Activated CD4-positive, alpha-beta T cell treated with anti-CD3 and anti-CD28 coated beads for 36 hours (primary cell): ENCODE measurements at places on chromosomes 2 and 18.

DNA sequence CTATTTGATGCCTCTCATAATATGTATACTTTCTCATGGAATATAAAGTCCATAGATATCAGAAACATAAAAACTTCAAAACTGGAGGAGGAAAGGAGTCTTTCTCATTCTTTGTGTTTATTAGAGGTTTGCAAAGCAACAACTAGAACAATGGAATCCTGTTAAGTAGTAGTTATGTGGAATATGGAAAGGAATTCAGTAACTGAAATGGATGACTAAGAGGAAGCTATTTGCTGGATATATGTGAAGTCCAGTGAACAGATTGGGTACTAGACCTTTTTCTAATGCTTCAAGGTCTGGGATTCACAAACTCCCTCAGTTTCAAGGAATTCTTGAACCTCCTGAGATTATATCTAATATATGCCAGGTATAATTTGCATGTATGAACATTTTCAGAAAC lies 353.6 kb upstream of the FANCL start:
- no peak for DNase-seq

- no peak for DNase-seq
Observed at GRCh38 chr2:153872311-153873051, 759 bp downstream of the GALNT13 start.

DNA sequence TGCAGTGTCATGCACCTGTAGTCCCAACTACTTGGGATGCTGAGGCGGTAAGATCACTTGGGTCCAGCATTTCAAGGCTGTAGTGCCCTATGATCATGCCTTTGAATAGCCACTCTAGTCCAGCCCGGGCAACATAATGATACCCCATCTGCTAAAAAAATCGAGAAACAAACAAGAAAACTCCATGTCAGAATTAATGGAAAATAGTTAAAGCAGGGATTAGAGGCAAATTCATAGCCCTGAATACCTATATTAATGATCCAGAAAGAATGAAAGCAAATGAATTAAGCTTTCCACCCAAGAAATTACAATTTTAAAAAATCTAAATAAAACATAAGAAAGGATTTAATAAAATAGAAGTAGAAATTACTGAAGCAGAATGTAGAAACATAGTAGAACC lies 143.0 kb downstream of the MYO3B start:
- no peak for DNase-seq

DNA sequence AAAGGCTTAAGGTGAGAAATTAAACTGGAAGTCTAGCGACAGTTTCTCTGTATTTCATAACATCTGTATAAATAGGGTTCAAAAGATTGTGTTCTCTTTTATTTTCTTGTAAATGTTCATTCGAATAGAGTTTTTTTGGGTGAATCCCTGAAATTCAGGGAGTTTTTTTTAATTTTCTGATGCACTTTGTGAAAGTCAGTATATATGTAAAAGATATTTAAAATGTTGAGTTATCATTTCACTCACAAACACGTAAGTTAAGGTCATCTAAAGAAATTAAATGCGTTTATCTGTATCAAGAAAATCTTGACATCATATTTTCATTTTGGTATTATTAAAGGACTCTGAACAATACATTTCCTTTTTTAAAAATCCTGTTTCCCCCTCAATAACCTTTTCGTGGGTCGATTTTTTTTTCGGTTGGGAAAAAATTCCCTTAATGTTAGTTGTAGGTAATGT lies 3.4 kb downstream of the SP9 start:
- DNase-seq: no peak

DNA sequence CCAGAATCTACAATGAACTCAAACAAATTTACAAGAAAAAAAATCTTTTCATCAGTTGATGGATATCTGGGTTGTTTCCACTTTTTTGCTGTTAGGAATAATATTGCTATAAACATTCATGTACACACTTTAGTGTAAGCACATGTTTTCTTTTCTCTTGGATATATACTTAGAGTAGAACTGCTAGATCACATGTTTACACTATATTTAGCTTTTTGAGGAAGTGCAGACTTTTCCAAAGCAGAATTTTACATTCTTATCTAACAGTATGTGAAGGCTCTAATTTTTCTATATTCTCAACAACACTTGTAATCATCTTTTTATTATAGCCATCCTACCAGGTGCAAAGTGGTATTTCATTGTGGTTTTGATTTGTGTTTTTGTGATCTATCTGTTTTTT lies 103.6 kb upstream of the RMP24 start:
- DNase-seq: no peak

- no peak for DNase-seq
Observed at GRCh38 chr2:189515264-189515663, 65.3 kb downstream of the SLC40A1 start.

DNA sequence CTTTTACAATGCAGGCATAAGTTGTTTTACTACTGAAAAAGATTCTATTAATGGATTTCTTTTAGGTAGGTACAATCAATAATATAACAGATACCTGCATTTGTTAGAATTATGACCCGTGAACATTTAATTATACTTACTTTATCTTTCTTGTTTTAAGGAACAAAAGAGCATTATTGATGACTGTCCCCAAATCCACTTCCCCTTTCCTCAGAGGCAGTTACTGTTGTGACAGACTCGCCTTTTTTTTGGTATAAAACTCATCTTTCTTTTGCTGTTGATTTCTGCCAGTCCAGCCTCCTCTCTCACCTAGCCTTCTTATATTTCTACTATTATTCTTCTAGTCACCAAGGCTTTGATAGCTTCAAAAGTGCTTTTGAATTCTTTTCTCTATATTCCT lies 12.1 kb downstream of the ACTR3 start:
- DNase-seq: no peak

GRCh38 chr2:17104454-17104853 lies 413.8 kb downstream of the RAD51AP2 start:
- DNase-seq: no peak

GRCh38 chr2:169705927-169706326 lies 11.7 kb downstream of the PHOSPHO2 start:
- no peak for DNase-seq

DNA sequence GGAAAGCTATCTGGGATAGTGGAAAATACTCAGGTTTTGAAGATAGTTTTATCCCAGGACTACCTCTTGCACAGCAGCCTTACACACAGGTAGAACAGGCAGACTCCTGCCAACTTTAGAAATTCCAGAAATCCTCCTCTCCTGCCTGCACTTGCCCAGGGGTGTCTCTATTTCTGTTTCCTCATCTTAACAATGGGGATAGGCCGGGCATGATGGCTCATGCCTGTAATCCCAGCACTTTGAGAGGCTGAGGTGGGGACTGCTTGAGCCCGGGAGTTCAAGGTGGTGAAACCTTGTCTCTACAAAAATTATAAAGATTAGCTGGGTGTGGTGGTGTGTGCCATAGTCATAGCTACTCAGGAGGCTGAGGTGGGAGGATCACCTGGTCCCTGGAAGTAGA lies 117.0 kb upstream of the ARL5A start:
- no peak for DNase-seq

DNA sequence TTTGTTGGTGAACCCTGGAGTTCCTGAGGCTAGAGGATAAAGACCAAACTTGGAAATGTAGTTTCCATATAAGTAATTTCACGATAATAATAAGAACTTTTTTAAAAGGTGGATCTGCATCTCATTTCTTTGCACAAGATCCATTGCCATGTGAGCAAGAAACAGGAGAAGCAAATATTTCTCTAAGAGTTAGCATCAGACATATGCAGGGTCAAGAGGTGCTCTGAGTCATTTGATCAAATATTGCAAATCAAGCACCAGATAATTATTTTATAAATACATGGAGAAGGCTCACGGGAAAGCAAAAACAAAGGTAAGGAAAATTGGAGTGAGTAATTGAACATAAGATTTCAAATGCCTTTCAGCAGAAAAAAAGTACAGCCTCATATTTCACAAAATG lies 118.0 kb downstream of the DTNA start:
- no peak for DNase-seq

GRCh38 chr2:63058921-63059792 lies 8.5 kb downstream of the OTX1 start:
- peak; percentile 24 for DNase-seq

GRCh38 chr2:9236867-9237266 lies 30.3 kb downstream of the ASAP2 start:
- DNase-seq: no peak

GRCh38 chr2:209696836-209697711 lies 74.6 kb upstream of the UNC80 start:
- DNase-seq: no peak

GRCh38 chr18:68467957-68468356 lies 247.0 kb downstream of the TMX3 start:
- DNase-seq: no peak

DNA sequence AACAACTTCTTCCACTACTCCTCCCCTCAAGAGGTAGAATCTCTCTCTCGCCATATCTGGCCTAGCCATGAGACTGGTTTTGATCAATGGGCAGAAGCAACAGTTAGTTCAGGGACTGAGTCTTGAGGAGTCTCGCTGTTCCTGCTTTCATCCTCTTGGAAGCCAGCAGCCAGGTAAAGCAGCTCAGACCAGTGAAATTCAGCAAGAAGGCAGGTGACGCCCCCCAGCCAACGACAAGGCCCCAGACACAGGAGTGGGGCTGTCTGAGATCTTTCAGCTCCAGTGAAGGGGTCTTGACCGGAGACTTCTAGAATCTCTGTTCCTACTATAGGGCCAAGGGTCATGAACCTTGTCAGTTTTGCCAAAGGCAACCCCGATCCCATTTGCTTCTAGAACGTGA lies 39.7 kb upstream of the ACAA2 start:
- no peak for DNase-seq

GRCh38 chr2:24644032-24644431 lies 149.2 kb downstream of the PTRHD1 start:
- DNase-seq: no peak

- no peak for DNase-seq
Observed at GRCh38 chr18:27404855-27405254, 219.7 kb upstream of the CHST9 start.

- DNase-seq: no peak
Observed at GRCh38 chr18:48488388-48488850, 50.4 kb upstream of the CTIF start.

DNA sequence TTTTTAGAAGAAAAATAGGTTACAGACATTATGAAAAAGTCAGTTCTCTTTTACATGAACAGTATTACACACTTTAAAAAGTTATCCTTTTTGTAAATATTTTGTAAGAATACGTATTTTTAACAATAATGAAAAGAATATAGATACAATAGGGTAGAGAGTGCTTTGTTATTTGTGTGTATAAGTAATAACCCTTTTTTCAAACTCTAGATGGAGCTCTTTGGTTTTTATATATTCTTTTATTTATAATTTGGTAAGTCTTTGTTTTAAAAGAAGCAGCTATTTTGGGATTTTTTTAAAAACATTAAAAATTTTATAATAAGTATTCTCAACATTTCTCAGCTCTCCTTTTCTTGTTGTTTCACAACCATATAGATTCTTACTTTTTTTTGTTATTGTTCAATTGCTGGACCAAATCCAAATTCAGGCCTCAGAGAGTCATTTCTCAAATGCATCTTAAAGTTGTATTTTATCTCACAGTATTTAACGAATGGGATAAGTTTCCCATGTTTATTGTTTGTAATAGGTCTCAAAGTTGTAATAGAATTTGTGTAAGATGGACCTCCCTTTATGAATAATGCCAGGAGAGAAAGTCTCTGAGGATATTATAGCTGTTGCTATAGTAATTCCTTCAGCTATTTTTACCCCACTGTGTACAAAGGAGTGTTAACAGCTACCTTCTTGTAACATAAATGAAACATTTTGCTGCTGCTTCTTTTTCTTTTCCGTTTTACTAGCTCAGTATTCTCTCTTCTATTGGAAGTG lies 46.4 kb downstream of the ACYP2 start:
- no peak for DNase-seq

DNA sequence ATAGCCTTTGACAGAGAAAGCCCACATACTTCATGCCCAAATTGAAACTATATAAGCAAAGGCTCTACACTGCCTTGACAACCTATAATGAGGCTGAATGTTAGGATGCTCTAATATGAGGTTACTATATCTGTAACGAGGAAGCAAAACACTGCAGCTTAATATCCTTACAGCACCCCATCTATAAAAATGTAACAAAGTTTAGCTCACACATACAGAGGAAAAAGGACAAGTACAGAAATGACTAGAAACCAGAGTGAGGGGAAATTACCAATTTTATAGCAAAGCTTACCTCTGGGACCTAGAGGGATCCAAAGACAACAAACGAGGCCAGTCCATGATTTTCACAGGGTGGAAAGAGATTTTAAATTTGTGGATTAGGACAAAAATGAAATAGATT lies 138.5 kb downstream of the COL4A4 start:
- no peak for DNase-seq

- DNase-seq: no peak
Observed at GRCh38 chr2:133941666-133942065, 312.2 kb upstream of the MGAT5 start.
